ENCODE measurements at places on chromosomes 5 and 9.

- peak; percentile 6 for DNase-seq
Observed at GRCh38 chr5:133643365-133643764, 31.0 kb upstream of the FSTL4 start.

- peak; percentile 30 for DNase-seq
Observed at GRCh38 chr5:135476615-135477581, 24.7 kb upstream of the TIFAB start.

DNA sequence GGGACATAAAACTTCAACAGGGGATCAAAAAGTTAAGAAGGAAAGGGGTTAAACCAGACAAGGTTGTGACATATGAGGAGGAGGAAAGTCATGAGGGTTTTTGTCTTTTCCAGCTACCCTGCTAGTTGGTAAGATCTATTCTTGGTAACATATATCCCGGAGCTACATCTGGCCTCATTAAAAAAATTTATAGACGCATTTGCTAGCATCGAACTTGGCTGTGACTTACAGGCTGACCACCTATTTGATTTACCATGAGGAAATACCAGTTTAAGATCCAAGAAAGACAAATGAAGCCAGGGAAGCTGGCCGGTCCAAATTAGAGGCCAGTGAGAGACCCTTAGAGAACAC, 87.6 kb upstream of the NIPAL4 start:
- no peak for DNase-seq

- no peak for DNase-seq
Observed at GRCh38 chr9:107306308-107306707, 23.2 kb downstream of the RAD23B start.

DNA sequence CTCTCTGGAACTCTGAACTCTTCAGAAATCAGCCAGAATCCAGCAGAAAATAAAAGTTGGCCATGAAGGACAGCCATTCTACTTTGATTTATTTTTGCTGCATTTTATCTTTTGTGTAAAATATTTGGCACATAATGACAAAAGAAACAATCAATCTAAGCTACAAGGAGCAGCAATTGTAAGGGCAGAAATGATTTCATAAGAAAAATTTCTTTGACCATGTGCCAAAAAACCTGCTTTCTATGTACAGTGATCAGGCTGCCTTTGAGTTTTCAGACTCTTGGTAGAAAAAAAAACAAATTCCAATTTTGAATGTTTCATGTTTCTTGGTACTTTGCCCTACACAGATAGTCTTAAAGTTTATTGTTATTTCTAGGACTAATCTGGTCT, 69.8 kb upstream of the SLC1A3 start:
- no peak for DNase-seq

DNA sequence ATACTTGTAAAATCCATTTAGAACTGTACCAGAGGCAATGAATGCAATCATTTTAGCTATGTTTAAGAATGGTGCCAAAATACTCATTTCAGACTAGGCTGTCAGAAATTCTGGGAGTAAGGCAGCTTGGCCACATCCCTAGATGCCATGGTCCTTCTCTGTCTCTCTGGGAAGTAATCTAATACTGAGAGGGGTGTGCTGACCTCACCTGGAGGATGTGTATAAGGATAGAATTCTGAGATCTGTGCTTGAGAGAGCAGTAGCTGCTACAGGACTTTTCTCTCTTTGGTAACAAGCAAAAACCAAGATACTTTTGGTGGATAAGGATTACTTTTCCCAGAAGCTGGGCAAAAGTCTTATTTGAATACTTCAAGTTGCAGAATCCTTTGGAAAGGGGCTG, 68.1 kb upstream of the MRPS30 start:
- DNase-seq, result no peak

DNA sequence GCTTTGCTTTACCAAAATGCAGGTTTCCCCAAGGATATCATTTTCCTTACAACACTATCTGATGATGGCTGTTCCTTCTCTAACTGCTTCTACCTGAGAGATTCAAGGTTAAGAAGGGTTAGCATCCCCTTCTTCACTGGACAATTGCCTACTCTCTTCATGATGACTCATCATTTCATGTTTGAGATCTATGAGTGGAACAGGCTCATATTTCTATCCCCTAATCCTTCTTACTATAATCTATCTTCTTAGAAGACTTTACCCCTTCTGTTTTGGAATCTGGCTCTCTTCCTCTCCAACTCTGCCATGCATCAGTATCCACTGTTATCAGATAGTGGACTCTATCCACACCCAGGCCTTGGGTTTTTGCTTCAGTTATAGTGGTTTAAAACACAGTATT, 54.3 kb downstream of the NR3C1 start:
- no peak for DNase-seq

DNA sequence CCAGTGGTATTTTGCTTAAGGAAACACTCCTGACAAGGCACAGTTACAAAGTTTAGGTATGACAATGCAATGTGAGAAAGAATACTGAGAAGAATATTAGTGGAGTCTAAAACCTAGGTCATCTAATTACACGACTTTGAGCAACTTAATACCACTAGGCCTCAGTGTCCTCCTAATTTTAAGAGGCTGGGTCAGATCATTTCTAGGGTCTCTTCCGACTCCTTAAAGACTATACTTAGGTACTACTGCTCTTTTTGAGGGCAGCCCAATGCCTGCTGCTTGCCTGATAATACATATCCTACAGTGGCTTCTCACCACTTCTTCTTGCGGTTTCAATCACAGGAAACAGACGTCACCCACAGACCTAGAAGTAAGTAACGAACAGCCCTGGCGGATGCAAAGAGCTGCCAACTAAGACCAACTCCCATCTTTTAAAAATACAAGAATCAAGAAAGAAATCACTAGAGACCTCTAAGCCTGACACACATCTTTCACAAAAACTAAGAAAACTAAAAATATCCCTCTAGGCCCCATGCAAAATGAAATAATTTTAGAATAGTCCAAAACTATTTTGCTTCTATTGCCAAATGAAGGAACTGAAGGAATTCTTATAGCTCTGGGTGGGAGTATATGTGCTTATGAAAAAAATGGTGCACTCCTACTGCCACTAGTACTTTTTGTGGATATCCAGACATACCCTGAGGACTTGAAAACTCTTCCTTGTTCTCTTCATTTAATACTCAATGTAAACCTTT, 13.1 kb downstream of the DIAPH1 start:
- no peak for DNase-seq

- DNase-seq, result no peak
Observed at GRCh38 chr9:112809351-112809848, 58.8 kb downstream of the SNX30 start.

- DNase-seq, result peak; percentile 13
Observed at GRCh38 chr5:146338774-146339714, at the start of gene POU4F3. Gene POU4F3, plus strand, starts transcription at chr5:146338839. Its CDS starts 274 bp downstream, at chr5:146339113.

DNA sequence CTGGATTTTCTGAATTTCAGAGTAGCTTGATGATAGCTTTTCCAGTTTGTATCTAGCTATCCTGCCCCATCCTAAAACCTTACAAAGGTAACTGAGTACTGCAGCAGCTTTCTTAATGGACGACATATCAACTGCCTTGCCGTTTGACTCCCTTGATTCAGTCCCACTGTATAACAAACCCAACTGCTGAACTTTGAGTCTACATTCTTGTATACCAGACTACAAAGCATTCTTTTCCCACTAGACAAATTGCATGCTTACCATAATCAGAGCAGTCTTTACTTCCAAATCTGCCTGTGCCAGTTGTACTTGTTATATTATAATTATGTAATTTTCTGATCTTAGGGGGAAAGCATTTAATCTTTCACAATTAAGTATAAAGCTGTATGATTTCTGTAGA, 47.3 kb downstream of the ANKRD31 start:
- DNase-seq, result no peak

- no peak for DNase-seq
Observed at GRCh38 chr5:62547945-62548630, 30.5 kb upstream of the LRRC70 start.

GRCh38 chr5:171965745-171966144, 40.7 kb downstream of the FBXW11 start:
- DNase-seq, result no peak

DNA sequence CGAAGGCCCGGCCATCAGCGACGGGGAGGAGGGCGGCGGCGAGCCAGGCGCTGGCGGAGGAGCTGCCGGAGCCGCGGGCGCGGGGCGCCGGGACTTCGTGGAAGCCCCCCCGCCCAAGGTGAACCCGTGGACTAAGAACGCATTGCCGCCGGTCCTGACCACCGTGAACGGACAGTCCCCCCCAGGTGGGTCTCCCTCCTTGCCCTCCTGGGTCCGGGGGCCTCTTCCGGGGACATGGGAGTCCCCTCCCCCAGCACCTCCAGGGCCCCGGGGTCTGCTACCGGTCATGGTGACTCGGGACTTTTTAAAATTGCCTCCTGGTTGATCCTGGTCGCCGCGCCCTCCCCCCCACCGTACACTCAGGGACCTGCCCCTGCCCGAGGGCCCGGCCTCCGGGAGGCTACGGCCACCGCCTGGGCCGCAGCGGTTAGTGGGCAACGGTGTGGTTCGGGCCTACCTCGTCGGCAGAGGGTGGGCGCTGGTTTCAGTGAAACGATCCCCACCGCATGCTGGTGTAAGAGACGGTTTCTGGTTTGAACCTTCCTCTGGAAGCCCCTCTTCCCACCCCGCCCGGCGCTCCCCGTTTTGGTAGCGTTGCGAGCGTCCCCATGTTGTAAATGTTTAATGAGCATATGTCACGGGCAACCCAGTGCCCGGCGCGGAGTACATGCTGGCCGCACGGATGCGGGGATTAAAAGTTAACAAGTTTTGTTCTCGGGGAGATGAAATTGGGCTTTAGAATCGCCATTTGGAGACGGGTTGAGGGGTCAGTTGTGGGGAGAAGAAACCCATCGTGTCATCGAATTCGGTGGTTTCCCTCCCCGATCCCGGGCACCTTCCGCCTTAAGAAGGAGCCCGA, 1.1 kb downstream of the LARP1 start:
- DNase-seq, result no peak

DNA sequence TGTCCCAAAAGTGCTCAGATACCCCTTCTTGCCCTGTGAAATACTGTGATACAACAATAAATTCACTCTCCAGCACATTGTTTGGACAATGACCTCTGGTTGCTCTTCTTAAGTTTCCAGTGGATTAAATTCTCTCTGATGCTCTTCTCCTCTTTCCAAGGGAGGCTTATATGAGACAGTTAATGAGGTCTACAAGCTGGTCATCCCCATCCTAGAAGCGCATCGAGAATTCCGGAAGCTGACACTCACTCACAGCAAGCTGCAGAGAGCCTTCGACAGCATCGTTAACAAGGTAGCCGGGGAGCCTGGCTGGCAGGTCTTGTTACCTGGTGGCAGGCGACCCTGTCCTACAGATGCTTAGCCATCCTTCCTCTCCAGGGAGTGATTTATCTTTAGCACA, 226.5 kb downstream of the DOCK8 start:
- DNase-seq, result no peak

GRCh38 chr9:133513214-133514100, 11.3 kb downstream of the MYMK start:
- DNase-seq, result peak; percentile 25

DNA sequence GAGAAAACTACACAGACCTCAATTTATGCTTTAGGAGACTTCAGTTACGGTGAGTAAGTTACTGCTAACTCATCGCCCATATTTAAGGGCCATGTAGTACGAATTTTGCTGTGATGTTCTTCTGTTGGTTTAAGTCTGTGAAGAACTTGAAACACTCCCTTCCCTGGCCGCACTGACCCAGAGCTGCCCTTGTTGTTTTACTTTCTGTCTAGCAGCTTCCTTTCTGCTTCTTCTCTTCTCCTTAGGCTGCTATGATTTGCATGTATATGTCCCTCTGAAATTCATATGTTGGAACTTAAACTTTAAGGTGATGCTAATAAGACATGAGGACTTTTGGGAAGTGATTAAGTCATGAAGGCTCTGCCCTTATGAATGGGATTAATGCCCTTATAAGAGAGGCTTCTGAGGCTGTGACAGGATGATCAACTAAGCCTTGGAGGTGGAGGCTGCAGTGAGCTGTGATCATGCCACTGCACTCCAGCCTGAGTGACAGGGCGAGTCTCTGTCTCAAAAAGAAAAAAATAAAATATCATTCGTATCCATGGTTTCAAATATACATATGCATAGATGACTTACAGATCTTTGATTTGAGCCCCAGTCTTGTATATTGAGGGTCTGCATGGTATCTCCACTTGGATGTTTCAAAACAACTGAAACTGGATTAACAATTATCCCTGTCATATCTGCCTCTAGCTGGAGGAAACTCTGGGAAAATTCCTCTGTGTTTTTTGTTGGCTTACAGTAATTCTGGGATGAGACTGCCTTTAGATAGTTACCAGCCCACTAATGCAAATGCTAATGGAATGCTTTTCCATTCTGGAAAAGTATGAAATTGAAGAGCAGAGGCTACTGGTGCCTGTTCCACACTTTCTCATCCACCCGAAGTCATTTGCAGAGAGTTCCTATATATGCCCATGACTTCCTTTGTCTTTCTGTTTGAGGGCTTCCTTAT, 263.4 kb upstream of the ACTBL2 start:
- DNase-seq, result no peak

GRCh38 chr9:115229496-115229895, 111.5 kb upstream of the TNC start:
- DNase-seq, result no peak

GRCh38 chr9:121658166-121658565, 6.7 kb downstream of the DAB2IP start:
- DNase-seq, result no peak

GRCh38 chr5:141757402-141757801, 75.4 kb upstream of the ARAP3 start:
- DNase-seq, result no peak

DNA sequence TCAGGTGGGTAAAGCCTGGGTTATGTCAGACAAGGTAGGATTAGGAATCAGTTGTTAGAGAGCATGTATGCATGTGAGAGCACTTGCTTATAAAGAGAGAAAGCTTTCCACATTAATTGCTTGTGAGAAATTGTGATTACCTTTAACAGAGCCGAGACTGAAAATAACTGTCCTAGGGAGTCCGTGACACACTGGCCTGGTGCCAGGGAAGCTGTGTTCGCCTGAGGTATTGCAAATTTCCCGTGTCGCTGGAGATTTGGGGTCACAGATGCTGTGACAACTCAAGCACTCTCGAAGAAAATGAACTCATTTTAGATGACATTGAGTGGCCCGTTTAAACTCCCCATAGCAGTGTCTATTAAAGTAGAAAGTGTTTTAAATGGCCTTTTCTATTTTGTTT, 9.6 kb downstream of the SLC1A1 start:
- no peak for DNase-seq

- no peak for DNase-seq
Observed at GRCh38 chr5:152465140-152465539, 60.1 kb upstream of the NMUR2 start.
